ENCODE measurements at places on chromosomes 3 and 15.

- DNase-seq, result no peak
Measured at GRCh38 chr3:32960404-32961170, 9.1 kb downstream of the CCR4 start.

DNA sequence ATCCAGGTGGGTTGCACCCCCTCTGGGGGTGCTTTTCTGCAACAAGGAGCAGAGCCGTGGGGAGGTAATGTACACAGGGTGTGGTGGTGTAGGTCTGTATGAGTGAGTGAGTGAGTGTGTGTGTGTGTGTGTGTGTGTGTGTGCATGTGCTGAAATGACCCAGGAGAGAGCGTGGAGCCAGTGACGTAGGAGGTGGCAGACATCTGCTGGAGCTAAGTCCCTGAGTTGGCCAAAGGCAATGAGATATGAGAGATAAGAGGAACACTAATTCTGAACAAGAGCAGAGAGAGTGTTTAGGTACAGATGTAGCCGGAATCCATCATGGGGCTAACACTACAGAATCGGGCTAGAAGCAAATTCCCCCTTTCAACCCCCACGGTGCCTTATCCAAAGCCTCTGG lies 27.6 kb downstream of the BDH1 start:
- DNase-seq, result no peak

DNA sequence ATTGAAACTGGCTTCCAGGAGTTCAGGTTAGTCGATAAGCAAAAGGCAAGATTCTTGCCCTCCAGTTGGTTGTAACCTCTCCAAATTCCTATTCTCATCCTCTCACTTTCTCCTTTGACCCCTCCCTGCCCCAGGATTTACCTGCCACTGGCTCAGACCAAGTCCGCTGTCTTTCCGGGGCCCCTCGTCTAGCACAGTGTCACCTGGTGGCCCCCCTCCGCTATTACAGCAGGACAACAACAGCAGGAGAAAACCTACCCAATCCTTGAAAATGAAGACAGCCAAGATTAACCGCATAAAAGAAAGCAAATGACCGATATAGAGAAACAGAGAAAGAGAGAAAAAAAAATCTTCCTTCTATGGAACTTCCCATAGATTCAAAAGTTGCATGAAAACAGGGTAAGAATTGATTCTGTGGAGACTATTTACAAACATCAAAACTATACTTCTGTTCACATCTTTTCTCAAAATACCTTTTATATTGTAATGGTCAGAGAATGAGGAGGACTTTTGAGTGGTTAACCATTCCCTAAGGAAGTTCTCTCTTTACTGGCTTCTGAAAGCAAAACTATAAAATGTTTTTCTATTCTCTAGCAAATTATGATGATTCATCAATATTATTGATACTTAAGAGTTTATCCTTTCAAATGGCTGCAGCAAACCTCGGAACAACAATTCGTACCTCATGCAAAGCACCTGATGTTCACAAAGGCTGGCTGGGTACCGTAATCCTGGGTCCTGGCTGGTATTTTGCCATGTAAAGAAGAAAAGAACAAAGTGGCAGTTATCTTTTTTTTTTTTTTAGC lies 10.0 kb upstream of the ST8SIA2 start:
- DNase-seq, result peak; percentile 46

DNA sequence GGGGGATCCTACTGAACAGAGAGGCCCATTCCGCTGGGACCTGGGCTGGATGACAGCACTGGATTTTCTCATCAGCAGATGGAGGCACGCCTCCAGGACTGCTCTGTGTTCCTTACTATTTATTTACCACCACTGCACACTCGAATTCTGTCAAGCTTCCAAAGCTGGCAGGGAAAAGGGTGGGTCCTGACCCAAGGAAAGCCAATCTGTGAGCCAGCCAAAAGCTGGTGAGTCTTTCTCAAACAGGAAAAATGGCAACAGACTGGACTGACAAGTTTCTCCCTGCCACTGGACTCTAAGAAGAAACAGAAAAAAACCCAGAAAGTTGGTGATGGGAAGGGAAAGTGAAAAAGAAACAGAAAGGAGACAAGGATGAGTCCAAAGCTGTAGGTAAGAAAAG lies 37.8 kb downstream of the CD47 start:
- DNase-seq, result no peak

DNA sequence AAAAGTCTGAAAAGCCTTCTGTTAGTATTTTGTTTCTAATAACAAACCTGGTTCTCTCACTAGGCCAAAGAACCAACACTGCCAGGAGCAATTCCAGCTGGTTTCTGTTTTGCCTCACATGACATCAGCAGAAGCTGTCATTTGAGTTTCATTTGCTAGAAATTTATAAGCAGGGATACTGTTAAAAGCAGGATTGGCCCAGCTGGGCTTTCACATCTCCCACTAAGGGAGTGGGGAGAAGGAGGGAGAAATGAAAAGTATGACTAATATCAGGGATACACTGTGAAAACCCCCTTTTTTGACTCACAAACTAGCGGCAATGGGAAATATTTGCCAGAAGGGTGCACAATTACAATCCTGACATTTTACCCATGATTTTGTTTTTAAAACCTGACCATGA lies 5.3 kb downstream of the CCDC80 start:
- DNase-seq, result no peak
